ENCODE measurements at places on chromosomes 6 and 20.

DNA sequence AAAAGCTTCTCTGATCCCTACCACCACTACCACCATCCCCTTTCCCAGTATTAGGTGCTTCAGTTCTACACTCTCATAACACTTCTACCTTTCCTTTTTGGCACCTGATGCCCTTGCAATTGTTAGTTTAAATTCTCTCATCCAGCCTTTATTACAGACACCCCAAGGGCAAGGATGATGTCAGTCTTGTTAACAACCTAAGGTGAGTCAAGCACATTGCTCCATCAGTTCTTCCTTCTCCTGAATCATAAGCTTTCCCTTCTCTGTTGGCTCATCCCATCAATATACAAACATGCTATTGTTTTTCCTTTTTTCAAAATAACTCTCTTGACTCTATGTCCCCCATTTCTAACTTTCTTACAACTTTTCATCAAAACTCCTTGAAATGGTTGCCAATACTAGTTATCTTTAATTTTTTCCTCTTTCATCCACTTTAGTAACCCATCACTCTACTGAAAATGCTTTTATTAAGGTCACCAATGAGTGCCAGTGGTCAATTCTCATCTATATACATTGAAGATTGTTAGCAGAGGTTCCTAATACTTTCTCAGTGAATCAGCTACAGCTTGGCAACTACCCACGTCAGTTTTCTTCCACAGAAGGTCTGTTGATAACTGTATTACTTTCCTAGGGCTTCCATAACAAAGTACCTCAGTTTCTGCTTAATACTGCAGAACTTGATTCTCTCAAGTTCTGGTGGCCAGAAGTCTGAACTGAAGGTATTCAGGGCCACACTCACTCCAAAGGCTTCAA lies 97.1 kb upstream of the FLRT3 start:
- no peak for DNase-seq

DNA sequence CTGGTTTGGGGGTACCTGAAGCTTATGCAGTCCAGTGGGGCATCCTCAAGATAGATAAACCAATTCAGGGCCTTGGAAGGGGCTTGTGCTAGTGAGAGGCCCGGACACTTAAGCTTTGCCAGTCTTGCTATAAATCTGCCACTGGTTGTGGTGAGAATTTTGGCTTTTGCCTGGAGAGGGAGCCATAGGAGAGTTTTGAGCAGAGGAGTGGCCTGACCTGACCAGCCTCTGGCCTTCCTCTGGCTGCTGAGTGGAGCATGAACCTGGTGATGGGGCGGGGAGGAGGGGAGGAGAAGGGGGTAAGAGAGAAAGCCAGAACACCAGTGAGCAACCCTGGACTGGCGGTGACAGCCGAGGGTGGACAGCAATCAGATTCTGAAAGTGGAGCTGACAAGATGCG lies 7.1 kb downstream of the TMEM74B start:
- no peak for DNase-seq

DNA sequence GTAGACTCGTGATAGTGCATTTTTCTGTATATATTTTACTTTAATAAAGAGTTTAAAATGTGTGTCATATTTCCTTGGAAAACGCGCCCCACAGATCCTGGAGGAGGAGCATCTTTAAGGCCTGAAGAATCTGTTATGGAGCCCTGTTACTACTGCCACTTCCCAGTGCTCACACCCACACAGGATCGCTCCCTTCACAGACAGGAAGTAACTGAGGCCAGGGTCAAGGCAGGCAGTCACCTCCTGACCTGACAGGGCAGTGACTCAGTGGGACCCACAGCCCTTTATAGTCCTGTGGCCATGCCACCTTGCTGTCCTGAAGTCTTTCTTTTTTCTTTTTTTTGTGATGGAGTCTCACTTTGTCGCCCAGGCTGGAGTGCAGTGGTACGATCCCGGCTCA lies 9.0 kb downstream of the RRBP1 start:
- no peak for DNase-seq

DNA sequence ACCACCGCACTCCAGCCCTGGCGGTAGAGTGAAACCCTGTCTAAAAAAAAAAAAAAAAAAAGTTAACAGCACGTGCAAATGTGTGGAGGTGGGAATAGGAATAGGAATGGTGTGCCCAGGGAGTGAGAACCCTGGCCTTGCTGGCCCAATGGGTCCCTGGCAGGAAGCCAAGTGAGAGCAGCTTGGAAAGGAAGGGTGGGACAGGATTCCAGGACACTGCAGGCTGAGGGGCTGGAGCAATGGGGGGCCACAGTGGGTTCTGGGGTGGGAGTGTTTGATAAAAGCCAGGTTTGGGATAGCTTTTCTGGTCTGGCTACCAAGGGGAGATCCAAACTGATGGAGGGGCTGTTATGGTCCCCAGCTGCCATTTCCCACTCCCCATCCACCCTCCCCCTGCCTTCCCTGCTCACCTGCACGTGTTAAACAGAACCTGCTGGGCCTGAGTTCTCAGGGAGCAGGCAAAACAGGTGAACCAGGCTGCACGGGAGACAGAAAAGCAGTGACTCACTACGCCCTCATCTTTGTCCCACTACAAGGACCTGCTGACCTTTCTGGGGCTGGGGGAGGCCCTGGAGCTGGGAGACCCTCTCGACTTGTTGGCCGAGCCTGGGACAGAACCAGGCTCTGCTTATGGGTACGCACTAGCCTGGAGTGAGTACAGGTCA lies 3.3 kb downstream of the SUN5 start:
- DNase-seq, result no peak

- no peak for DNase-seq
Measured at GRCh38 chr20:15859061-15859460, 714.2 kb downstream of the KIF16B start.

DNA sequence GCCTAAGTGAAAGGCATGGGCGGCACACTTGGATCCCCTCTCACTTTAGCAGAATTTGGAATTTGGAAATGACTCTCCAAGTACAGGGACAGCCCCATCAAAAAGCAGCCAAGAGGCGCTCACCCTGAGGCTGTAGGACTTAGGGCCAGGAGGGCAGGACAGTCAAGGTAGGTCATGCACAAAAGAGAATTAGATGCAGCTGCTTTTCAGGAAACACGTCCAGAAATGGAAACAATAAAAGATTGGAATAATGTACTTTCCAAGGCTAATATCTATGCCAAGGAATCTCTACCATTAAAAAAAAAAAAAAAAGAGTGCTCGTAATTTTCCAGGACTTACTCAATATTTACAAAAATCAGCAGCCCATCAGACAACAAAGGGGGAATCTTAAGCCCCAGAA lies 19.9 kb downstream of the PREP start:
- DNase-seq, result no peak

DNA sequence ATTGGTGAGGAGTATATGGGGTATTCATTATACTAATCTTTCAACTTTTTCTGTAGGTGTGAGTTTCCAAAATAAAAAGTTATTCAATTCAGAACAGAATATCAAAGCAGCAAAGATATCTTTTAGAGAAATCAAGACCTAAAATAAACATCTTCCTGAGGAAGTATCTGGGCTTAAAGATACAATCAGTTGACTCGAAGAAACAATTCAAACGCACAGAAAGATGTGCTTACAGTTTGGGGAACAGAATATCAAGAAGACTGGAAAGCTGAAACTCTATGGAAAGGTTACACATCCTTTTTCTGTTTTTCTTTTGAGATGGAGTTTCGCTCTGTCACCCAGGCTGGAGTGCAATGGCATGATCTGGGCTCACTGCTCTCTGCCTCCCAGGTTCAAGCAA lies 36.2 kb upstream of the SAYSD1 start:
- no peak for DNase-seq

GRCh38 chr6:3540253-3540820 lies 83.5 kb upstream of the SLC22A23 start:
- DNase-seq, result no peak

- no peak for DNase-seq
Measured at GRCh38 chr6:116158641-116159040, 32.7 kb upstream of the COL10A1 start.

- DNase-seq, result no peak
Measured at GRCh38 chr20:16474363-16474762, 98.9 kb downstream of the KIF16B start.

DNA sequence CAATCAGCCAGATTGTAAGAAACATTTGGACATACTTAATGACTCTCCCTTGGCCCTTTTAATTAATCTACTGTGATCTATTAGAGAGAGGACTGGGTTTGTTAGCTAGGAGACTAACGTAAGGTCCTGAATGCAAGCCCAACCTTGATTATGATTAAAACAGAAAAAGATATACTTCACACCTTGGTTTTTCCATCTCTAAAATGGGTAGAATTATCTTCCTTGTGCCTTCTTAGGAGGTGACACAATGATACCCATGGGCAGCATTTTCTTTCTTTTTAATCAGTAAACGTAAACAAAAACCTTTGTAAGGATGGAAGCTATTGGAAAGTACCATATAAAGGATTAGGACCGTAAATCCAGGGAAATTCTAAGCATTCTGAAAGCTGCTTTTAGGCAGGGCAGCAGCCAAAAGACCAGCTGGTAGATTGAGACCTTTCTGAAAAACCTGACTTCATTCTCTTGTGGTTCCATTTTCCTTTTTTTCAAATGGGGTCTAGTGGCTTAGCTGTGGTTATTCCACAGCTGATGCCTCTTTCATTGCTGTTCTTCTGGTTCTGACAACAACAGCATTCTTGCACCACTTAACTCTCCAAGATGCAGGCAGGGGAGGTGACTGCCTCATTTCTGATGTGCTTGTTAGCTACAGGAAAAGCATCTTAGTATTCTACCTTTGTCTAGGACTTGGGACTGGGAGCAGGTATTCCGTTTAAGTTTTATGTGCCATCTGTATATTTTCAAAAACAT lies 27.4 kb downstream of the RREB1 start:
- DNase-seq, result no peak

- DNase-seq, result peak; percentile 14
Measured at GRCh38 chr6:169831450-169832246, 80.2 kb downstream of the ERMARD start.

DNA sequence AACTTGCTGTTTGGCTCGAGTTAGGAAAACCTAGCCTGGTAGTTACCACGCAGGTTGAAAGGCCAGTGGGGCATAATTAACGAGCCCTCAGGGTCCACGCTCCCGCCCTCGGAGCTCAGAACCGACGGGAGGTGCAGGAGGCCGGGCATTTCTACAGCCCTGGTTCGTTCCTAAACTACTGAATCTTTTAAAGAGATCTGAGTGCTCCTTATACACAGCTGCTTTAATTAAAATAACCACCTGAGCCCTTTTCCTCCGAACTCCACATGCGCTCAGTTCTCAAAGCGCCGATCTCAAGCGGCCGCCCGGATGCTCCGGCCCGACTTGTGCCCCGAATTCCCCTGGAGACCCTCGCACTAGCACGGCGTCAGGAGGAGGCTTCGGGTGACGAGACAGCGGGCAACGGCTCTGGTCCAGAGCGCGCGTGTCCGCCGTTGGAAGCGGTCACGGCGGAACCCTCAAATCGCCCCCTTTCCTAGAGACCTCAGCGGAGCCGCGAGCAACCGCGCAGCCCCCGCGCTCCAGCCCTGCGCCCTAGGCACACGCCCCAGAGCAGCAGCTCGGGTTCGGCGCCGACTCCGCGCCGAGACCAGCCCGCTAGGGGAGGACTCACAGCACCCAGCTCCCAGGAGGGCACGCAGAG lies 397 bp downstream of the WDR27 start:
- no peak for DNase-seq

DNA sequence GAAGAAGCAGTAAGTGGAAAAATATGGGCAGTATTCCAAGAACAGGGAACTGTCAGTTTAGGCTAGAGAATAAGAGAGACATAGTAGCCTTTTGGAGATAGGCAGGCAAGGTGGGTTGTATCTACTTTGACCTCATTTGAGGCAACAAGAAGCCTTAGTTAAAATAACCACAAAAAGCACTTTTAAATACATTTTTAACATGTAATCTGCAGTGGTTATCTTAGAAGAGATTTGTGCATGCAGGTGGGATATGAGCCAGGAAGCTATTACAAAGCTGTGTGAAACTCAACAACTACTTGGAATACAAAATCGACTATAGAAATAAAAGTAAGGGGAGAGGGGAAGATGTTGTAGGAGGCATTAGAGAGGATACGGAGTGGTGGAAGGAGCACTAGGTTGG lies 143.7 kb upstream of the MCHR2 start:
- DNase-seq, result no peak

DNA sequence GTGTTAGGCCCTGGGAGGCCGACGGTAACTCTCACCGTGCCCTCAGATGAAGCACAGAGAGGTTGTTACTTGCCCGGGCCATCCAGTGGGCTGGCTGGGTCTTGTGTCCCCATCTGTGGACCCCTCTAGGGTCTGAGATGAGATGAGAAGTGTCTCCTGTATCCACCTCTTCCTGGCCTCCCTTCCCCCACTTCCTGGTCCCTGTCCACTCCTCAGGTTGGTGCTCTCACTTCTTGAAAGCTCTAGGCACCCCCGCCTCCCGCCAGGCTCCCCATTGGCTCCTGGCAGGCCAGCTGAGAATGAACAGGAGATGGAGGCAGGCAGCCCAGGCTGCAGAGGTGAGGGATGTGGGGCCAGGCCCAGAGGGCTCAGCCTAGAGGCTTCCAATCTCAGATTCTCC lies 1.5 kb downstream of the MMP24OS start:
- no peak for DNase-seq
